ENCODE measurements at places on chromosomes 2 and 18. TPM values are rescaled to one million over a fixed set of nuclear protein-coding genes. Genes with fewer than 3 reads are reported as not detected.

- no peaks in the 10 kb centered on the region for H3K36me3 ChIP-seq
- H3K27me3 ChIP-seq, result no peaks in the 10 kb centered on the region
- H3K4me3 ChIP-seq, result no peak overlapping the region
- peaks cover 100% of the 10 kb centered on the region for H3K4me1 ChIP-seq
These were observed 15.7 kb downstream of the PPP1CB start for GRCh38 chr2:28767337-28767736.

GRCh38 chr18:43525169-43525568 is 247.9 kb upstream of the SYT4 start:
- no peak overlapping the region for H3K4me3 ChIP-seq
- no peaks in the 10 kb centered on the region for H3K4me1 ChIP-seq
- DNase-seq, result no peak
- no peaks in the 10 kb centered on the region for H3K36me3 ChIP-seq

The TUBB8B gene
- not detected for total RNA-seq

The GPR45 gene
- not detected for total RNA-seq

GRCh38 chr2:189783451-189783926 is 650 bp downstream of the ORMDL1 start:
- H3K27me3 ChIP-seq, result no peaks in the 10 kb centered on the region
- peaks cover 36% of the 10 kb centered on the region for H3K36me3 ChIP-seq
- H3K27ac ChIP-seq, result peak overlapping the region; percentile 97
- no peak for DNase-seq

Data from left ventricle myocardium inferior (tissue), 1 donor.